Activated CD4-positive, alpha-beta memory T cell treated with anti-CD3 and anti-CD28 coated beads for 36 hours (primary cell): ENCODE measurements at places on chromosomes 1 and 21. TPM values are rescaled to one million over a fixed set of nuclear protein-coding genes. Genes with fewer than 3 reads are reported as not detected.

GRCh38 chr1:241985787-241986186 is 13.1 kb downstream of the MAP1LC3C start:
- peaks cover 4% of the 10 kb centered on the region for H3K27me3 ChIP-seq
- no peaks in the 10 kb centered on the region for H3K4me1 ChIP-seq
- H3K4me3 ChIP-seq, result no peak overlapping the region
- H3K27ac ChIP-seq, result no peak overlapping the region
- H3K36me3 ChIP-seq, result no peaks in the 10 kb centered on the region

DNA sequence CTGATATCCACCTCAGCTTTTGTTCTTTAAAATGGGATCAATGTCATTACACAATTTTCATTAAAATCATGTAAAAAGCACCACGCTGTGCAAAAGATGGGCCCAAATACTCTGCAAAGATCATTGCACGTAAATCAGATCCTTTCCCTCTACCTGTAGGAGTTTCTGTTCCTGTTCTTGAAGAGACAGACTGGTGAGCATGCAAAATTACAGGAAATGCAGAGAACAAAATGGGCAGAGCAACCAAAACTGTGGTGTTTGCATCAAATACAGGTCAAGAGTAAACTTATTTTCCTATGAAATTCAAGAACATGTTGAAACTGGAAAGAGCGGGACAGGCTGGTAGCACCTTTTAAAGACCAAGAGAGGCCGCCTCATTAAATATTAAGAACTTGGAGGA is 294.9 kb upstream of the ADGRL2 start:
- DNase-seq, result no peak
- no peaks in the 10 kb centered on the region for H3K36me3 ChIP-seq
- no peaks in the 10 kb centered on the region for H3K4me1 ChIP-seq
- no peak overlapping the region for H3K27ac ChIP-seq
- H3K27me3 ChIP-seq, result no peaks in the 10 kb centered on the region

GRCh38 chr1:188006354-188006753 is 1177.6 kb downstream of the PLA2G4A start:
- no peak overlapping the region for H3K4me3 ChIP-seq
- H3K36me3 ChIP-seq, result no peaks in the 10 kb centered on the region
- H3K27me3 ChIP-seq, result no peaks in the 10 kb centered on the region

Gene KCNJ15
- 0.15 TPM for total RNA-seq

- H3K27me3 ChIP-seq, result no peaks in the 10 kb centered on the region
- no peaks in the 10 kb centered on the region for H3K4me1 ChIP-seq
- no peaks in the 10 kb centered on the region for H3K36me3 ChIP-seq
- H3K27ac ChIP-seq, result no peak overlapping the region
- DNase-seq, result no peak
Observed at GRCh38 chr1:245873068-245873467, 634.0 kb downstream of the SMYD3 start.

DNA sequence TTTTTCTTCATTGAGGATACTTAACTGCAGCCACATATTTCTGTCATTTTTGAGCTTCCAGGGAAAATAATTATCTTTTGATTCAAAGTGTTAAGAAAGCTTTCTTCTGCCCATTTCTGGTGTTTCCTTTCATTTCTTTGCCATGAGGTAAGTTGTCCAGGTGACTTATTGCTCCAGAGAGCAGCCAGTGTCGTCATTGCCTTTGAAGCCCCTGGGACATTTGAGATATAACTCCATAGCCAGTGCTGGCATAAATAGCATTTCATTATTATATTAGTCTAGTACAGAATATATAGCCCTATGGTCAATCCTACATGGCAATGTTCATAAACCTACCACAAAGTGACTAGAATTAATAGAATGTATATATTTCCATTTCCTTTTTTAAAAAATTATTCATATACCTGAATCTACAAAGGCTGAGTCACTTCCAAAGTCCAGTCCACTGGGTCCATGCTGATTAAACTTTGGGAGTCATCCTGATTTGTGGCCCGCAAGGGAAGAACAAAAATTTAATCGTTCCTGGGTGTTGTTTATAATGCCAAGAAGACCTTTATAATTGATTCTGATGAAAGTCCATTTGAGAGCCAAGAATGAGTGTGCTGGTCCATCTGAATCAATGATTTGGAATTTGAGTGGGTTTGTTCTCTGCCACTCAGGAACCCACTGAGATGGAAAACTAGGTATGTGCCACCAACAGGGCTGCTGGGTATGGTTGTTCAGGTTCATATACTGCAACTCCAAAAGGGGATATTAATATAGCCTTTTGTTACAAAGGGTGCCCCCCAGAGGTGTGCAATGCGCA is 221.8 kb upstream of the PLXNA2 start:
- H3K27me3 ChIP-seq, result peaks cover 6% of the 10 kb centered on the region
- no peak overlapping the region for H3K4me3 ChIP-seq
- no peaks in the 10 kb centered on the region for H3K36me3 ChIP-seq
- no peak for DNase-seq
- no peak overlapping the region for H3K27ac ChIP-seq
- no peaks in the 10 kb centered on the region for H3K4me1 ChIP-seq

DNA sequence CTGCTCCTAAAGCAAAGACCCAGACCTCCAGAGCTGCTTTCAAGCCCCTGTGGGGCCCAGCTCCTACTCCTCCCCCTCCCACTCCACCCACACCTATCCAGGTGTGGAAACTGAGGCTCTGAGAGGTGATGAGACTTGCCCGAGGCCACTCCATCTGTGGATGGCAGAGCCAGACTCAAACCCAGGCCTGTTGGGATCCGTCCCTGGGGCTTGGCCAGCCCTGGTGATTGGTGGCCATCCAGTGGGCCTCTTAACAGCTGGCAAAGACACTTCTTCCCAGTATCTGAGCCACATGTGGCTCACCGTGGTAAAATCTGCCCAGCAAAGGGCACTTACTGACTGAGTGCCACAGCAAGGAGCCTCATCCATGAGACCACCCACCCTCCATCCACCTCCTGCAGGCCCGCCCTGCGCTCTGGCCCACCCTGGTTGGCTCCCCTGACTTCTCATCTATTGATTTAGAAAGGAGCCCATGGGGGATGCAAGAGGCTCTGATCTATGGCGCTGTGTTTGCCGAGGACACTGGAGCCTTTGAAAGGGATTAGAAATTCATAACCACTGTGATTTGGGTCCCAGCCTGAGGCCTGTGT is 398.5 kb downstream of the PTPRU start:
- H3K36me3 ChIP-seq, result no peaks in the 10 kb centered on the region
- H3K27me3 ChIP-seq, result peaks cover 7% of the 10 kb centered on the region
- no peaks in the 10 kb centered on the region for H3K4me1 ChIP-seq
- H3K4me3 ChIP-seq, result no peak overlapping the region
